ENCODE measurements at places on chromosomes 16 and 17. TPM values are rescaled to one million over a fixed set of nuclear protein-coding genes. Genes with fewer than 3 reads are reported as not detected.

CALCOCO2 gene
- 34.1 TPM for total RNA-seq

TMEM88 gene
- total RNA-seq: 13.8 TPM

GRCh38 chr16:49581630-49582298, 208.2 kb downstream of the C16orf78 start:
- peaks cover 41% of the 10 kb centered on the region for H3K4me1 ChIP-seq
- H3K27ac ChIP-seq: no peak overlapping the region
- no peaks in the 10 kb centered on the region for H3K36me3 ChIP-seq
- DNase-seq: no peak
- H3K27me3 ChIP-seq: no peaks in the 10 kb centered on the region

DNA sequence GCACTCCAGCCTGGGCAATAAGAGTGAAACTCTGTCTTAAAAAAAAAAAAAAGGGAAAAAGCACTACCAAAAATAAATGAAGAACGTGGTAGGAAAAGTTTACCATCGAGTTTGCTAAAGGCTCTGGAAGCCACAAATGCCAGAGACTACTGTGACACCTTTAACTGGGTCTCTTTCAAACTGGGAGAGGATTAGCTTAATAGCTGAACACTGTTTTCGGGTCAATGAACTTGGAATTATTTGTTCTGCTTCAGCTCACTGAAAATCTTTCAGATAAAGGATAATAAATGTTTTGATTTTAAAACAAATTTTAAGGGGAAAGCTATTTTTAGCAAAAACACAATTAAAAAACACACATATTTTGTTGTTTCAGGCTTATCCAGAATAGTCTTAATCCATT, 1.4 kb downstream of the RETREG3 start:
- H3K27ac ChIP-seq: no peak overlapping the region
- H3K4me3 ChIP-seq: peak overlapping the region; percentile 84
- no peaks in the 10 kb centered on the region for H3K27me3 ChIP-seq
- DNase-seq: no peak
- no peaks in the 10 kb centered on the region for H3K36me3 ChIP-seq

GRCh38 chr17:73064084-73064938, 28.2 kb downstream of the SLC39A11 start:
- H3K4me1 ChIP-seq: no peaks in the 10 kb centered on the region
- H3K4me3 ChIP-seq: no peak overlapping the region
- H3K27me3 ChIP-seq: no peaks in the 10 kb centered on the region
- no peaks in the 10 kb centered on the region for H3K36me3 ChIP-seq

- no peaks in the 10 kb centered on the region for H3K27me3 ChIP-seq
- DNase-seq: peak; percentile 61
- no peaks in the 10 kb centered on the region for H3K4me1 ChIP-seq
Observed at GRCh38 chr17:68771867-68772515, 170.8 kb upstream of the FAM20A start.

DNA sequence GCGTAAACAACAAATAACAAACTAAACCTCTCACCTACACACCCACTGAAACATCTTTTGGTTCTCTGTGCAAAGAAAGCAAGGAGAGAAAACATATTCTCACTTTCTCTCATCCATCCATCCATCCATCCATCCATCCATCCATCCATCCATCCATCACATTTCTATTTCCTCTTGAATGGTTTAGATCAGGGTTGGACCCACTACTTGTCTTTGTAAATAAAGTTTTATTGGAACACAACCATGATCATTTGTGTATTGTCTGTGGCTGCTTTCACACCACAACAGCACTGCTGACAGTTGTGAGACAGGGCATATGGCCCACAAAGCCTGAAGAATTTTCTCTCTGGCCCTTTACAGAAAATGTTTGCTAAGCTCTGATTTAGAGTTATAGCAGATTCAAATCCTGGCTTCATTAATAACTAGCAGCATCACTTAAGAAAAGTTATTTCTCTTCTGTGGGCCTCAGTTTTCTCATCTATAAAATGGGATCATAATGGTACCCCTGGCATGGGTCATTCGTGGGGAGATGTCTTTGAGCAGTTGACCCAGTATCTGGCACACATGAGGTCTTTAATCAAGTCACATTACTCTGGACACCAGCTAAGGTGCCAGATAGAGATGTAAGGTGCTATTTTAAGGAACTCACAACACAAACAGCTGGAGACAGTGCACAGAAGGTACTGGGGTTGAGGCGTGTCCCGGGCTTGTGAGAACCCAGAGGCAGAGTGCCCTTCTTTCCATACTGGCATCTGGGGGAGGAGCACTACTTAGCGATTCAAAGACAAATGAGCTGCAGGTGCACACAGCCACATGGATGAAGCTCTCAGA, 146.3 kb downstream of the CMIP start:
- H3K27me3 ChIP-seq: no peaks in the 10 kb centered on the region
- no peak for DNase-seq
- no peaks in the 10 kb centered on the region for H3K36me3 ChIP-seq
- no peak overlapping the region for H3K27ac ChIP-seq

GRCh38 chr17:6124856-6125255, 54.7 kb downstream of the WSCD1 start:
- DNase-seq: no peak
- H3K4me1 ChIP-seq: no peaks in the 10 kb centered on the region

- no peak overlapping the region for H3K4me3 ChIP-seq
- no peaks in the 10 kb centered on the region for H3K27me3 ChIP-seq
- H3K27ac ChIP-seq: no peak overlapping the region
- H3K36me3 ChIP-seq: no peaks in the 10 kb centered on the region
Observed at GRCh38 chr16:81861503-81861902, 82.4 kb downstream of the PLCG2 start.

- H3K36me3 ChIP-seq: no peaks in the 10 kb centered on the region
- DNase-seq: peak; percentile 95
- peaks cover 59% of the 10 kb centered on the region for H3K27me3 ChIP-seq
- H3K4me3 ChIP-seq: peak within 1 kb of the TSS; percentile 97
- H3K4me1 ChIP-seq: peaks cover 27% of the 10 kb centered on the region
Observed at GRCh38 chr16:2474877-2475412, at the start of gene TBC1D24. TBC1D24 (plus strand) TSS chr16:2475127; CDS start chr16:2496149, 21,022 bp downstream.

All from neural progenitor cell (in vitro differentiated cells).